COLO829 (cell line): ENCODE measurements at places on chromosomes 1 and 21.

GRCh38 chr21:41965045-41965444, 11.2 kb upstream of the C2CD2 start:
- DNase-seq = no peak

GRCh38 chr1:244751271-244751895, 84.1 kb upstream of the COX20 start:
- DNase-seq = no peak

DNA sequence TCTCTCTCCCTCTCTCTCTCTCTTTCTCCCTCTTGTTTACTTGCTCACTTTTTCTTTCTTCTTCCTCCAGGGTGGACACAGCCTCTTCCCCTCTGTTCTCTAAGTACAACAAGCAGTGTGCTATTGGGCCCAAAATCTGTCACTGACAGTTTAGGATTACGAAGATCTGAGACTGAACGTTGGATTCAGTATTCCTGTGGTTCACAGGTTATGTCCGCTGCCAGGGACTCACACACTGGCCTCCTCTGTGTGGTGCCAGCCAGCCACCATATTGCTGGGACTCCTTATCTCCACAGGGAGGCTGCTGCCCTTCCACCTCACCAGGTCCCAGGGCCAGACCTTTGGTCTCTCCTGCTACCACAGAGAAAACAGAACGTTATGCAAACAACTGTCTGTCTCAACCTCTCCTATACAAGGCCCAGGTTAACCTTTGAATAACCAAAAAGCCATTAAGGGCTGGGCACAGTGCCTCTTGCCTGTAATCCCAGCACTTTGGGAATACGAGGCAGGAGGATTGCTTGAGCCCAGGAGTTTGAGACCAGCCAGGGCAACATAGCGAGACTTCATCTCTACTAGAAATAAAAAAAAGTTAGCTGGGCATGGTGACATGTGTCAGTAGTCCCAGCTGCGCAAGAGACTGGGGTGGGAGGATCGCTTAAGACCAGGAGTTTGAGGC, 171.9 kb upstream of the RAB4A start:
- DNase-seq = no peak

GRCh38 chr1:163170331-163170730, 32.4 kb downstream of the RGS5 start:
- DNase-seq = no peak

DNA sequence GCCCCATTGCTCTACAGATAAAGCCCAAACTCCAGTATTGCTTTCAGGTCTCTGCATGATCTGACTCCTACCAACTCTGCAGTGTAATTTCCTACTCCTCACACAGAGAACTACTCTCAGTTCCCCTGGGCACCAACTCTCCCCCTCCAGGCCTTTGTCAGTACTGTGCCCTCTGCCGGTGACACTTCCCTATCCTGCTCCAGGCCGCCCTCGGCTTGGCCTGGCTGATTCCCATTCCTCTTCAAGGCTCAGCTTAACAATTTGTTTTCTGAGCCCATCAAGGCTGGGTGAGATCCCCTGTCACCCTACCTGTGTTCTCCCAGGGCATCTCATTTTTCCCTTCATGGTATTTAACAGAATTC, 2.6 kb downstream of the SLAMF8 start:
- DNase-seq = no peak

DNA sequence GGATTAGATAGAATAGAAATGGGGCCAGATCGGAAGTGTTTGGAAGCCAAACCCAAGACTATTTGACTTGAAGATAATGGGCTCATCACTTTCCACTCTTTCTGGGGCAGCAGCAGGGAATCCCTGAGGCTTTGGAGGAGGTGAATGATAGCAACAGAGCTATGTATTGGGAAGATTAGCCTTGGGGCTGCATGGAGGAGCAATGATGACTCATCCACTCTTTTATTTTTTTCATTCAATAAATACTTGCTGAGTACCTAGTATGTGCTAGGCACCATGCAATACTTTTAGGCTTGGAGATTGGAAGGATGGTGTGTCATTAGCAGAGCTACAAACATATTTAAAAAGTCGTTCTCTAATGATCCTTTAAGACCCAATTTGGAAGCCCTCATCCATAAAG, 166.9 kb upstream of the FOXD3 start:
- DNase-seq = no peak

- DNase-seq = no peak
These were observed 119.4 kb downstream of the C1orf94 start for GRCh38 chr1:34296059-34296458.

DNA sequence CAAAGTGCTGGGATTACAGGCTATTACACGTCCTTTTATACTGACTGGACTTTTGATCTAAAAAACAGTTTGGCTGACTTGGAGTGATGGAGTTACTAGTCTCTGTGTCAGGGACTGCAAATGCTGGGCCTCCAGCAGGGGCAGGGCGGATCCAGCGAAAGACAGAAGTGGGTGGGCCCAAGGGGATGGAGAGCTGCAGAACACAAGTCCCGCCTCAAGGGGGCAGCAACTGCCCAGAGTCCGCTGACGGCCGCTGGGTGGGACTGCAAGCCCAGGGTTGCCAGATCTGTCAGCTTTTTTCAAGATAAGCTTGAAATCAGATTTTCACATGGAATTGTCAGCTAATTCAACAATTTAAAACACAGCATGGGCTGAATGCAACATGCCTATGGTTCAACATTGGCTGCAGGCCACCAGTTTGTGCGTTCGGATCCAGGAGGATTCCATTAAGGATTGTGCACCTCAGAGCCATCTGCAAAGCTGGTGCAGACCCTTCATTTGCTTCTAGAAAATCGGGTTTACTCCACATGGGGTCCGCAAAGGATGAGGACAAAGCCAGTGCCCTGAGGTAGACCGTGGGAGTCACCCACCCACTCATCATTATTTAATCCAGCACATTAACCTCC, 10.7 kb downstream of the STMN1 start:
- peak; percentile 91 for DNase-seq

DNA sequence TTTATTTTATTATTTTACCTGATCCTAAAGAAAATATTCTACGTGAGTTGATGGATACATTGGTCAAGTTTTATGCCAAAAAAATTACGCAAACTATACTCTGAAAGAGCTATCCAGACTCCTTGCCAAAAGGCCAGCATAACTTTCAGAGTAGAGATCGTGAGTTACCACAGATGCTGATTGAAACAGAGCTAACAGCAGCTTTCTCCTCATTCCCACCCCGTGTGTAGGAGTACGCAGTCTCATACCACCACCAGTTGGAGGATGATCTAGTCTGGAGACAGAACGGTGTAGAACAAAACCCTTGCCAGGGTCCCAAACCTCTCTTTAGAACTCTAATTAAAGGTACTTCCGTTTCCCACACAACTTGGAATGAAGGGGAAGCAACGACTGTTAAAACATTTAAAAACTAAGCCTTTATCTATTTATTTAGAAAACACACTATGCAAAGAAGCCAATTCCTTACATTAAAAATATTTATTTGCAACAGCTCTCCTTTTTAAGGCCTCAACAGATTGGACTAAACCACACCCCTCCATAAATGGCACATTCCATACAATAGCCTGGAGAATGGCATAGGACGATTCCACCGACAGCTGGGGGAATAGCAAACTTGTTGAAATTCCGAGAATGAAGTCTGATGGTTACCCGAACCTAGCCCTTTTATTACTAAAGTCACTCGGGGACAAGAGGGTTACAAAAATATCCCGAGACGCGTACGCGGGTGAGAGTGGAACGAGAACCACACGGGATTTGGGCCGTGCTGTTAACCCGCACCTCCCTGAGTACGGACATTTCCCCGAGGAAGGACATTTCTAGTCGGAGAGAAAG, 1.4 kb downstream of the NUCKS1 start:
- peak; percentile 58 for DNase-seq

- no peak for DNase-seq
These were observed 34.0 kb downstream of the MX1 start for GRCh38 chr21:41459884-41460534.

GRCh38 chr1:164589961-164590507, 31.1 kb downstream of the PBX1 start:
- DNase-seq = no peak

- DNase-seq = no peak
These were observed 97.5 kb upstream of the TSPAN2 start for GRCh38 chr1:115186711-115187265.

DNA sequence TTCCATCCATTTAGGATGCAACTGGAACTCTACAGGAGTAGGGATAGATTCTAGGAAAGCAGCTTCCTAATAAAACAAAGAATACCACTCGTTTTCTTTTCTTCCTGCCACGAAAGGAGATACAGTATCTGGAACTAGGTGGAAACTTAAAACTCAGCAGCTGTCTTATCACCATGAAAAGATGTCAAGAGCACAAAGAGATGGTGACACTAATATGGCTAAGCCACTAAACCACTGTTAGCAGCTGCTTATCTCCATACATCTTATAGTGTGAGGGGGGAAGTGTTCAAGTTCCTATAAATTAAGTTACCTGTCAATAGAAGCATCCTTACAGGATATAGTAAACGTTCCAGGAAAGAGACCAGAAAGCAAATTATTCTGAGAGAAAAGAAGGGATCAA, 162.5 kb downstream of the TYW3 start:
- no peak for DNase-seq

GRCh38 chr21:18443701-18444100, 40.1 kb upstream of the TMPRSS15 start:
- DNase-seq = no peak

DNA sequence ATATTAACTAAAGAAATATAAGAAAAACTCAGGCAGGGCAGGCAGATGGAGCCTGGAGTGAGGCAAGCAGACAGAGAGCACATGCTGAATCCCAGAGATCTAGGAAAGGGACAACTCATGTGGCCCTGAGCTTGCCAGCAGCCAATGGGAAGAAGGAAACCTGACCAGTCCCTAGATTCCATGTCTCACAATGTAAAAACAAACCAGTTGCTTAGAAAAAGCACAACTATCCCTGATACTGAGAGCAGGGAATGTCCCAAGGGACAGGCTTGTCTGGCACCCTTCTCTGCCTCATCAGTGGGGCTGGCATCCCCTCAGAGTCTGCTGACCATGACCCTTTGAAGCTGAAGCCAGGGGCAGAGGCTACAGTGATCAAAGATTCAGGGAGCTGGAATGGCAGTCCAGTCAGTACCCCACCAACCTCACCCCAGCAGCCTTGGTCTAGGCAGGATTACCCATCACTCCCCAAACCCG, 27.8 kb downstream of the HSPG2 start:
- peak; percentile 36 for DNase-seq

DNA sequence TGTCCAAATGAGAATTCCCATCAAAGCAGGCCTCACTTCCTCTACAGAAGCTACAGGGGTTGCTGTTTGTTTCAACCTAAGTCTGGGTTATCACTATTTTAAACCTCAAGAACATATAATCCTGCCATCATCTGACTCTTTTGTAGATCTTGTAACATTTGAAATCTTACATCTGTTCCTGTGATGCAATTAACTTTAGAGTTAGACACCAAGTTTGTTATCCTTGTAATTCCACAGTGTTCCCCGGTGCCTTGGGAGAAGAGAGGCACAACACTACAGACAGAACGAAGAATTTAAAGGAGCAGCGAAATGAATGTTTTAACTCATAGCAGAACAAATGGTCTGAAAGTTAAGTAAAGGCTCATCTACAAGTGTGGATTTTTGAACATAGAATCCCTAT, 116.1 kb downstream of the UCHL5 start:
- DNase-seq = no peak

DNA sequence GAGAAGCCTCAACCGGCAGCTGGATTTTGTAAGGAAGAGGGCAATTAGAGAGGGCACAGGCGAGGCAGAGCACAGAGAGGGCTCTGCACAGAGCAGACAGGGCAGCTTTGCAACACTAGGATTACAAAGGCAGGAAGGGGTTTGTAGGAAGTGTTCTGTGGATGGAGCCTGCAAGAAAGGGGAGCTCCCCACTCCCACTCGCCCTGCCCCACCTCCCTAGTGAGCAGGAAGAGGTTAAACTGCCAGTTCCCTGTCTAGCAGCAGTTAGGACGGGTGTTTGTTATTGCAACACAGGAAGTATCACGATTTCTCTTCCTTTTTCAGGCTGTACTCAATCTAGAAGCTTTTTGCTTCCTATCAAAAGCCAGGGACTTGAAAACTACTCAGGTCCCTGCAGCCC, 63.3 kb upstream of the LRRC8D start:
- no peak for DNase-seq

- DNase-seq = no peak
These were observed 116.7 kb downstream of the KCNN3 start for GRCh38 chr1:154753426-154753825.

DNA sequence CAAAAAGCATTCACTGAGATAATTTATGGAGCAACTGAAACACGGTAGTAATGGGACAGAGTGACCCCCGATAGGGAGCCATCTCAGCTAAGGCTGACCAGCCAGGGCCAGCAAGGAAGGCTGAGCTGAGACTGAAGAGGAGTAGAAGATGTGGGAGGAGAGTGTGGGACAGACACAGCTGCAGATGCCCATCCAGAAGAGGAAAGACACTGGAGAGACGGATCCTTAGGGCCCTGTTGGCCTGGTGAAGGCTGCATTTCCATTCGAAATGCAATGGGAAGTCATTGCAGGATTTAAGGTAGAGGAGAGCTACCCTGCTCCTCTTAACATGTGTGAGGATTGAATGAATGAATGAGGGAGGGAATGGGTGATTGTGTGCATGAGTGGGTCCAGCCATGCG, 44.0 kb upstream of the LRP8 start:
- no peak for DNase-seq

DNA sequence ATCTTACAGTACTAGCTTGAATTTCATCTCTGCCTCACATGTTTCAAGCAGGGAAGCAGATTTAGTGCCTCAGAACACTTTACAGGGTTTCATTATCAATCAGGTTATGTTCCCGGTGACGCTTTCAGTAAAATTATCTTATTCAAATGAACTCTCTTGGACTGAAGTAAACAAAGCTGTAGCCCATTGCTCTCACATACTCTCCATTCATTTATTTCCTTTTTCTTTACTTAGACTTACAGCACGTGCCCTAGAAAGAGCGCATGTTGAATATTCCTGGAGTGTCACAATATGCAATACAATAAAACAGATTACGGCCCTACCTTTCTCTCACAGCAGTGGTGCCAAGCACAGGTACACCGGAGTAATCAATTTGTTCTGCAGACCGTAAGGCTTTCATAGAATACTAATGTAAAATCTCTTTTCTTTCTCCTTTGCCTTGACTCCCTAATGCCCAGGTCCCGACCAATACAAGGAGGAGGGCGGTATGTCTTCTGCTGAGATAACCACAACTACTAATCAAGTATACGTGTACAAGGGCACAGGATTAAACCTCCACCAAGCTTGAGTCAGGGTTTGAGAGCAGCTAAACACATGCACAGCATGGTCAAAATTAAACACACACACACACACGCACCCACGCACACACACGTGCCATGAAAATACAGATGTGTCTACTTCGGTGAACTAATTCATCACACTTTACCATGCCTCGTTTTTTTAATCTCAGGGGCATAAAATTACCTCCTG, 62.8 kb downstream of the NRIP1 start:
- no peak for DNase-seq

- DNase-seq = no peak
These were observed 1.6 kb downstream of the ADAMTS5 start for GRCh38 chr21:26965040-26965906.

GRCh38 chr1:27878039-27878438, 5.7 kb downstream of the THEMIS2 start:
- DNase-seq = no peak
